Keratinocyte (primary cell): ENCODE measurements at places on chromosomes 6 and 20. TPM values are rescaled to one million over a fixed set of nuclear protein-coding genes. Genes with fewer than 3 reads are reported as not detected.

GRCh38 chr6:2192976-2193375 lies 52.4 kb downstream of the GMDS start:
- no peak for DNase-seq

DNA sequence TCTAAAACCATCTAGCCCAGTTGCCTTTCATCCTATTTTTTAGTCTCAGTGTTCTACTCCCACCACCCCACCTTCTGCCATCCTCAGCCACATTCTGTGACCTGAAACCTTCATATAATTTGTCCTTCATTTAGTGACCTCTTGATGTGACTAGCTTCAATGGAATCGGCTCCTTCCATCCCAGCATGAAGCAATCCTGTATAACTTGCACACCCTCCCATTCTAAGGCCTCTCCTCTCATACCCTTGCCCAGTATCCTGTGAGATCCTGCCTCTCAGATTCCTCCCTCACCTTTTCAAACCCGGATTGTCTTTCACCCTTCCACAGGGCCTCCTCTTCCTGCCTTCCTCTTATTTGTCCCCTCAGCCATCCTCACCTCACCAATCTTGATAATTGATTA lies 3.1 kb downstream of the ZNF76 start:
- no peak for DNase-seq

DNA sequence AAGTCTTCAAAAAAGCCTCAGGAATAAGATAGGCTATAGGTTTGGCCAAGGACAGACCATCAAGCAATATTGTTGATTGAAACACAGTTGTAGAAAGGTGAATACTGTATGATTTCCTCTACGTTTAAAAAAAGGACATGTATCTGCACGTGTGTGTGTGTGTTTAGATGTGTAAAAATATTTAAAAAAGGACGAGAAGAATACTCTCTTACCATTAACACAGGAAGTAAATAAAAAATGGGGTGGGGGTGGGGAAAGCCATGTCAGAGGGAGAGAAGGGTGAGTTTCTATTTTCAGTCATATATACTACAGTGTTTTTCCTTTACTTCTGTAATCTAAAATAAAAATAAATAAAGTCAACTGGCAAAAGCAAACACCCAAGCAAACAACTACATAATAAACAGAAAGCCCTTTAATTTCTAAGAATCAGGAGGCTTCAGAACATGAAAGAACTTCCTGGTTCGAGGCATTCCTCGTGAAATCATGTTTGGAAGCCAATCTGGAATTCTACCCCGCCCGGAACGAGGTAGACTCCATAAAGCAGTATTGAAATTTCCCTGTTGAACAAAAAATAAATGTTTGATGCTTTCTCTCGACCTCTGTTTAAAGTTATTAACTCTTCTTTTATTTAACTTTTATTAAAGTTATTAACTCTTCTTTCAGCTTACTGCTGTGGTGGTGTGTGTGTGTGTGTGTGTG lies 158.1 kb upstream of the ZNF217 start:
- DNase-seq = no peak

DNA sequence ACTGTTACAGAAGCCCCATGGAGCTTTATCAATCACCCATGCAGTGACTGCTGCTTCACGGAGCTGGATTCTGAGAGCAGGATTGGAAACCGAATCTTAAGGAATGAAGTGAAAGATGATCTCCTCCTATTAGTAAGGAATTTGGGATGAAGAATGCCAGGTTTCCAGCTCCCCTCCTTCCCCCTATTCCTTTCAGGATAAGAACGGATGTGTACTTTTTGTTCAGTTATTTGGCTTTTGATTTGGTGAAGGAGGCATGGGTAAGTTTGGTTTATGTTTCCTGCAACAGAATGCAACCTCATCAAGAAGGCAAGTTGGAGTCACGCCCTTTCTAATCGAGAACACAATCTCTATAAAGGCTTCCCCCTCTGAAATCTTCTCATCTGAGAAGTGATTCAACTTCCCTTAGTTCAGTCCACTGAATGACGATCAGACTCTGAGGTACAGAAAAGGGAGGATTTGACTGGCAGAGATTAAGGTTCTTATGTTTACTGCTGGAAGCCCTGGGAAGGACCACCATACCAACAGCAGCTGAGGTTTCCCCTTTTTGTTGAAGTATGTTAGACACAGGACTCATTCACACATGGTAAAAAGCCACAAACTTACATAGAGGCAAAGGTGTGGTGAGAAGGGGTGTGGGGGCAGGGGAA lies 5.5 kb downstream of the ELMO2 start:
- no peak for DNase-seq

- DNase-seq = no peak
These were observed 321.1 kb downstream of the SYNE1 start for GRCh38 chr6:152316024-152316423.

- DNase-seq = no peak
These were observed 13.9 kb upstream of the DACT2 start for GRCh38 chr6:168333491-168333890.

DNA sequence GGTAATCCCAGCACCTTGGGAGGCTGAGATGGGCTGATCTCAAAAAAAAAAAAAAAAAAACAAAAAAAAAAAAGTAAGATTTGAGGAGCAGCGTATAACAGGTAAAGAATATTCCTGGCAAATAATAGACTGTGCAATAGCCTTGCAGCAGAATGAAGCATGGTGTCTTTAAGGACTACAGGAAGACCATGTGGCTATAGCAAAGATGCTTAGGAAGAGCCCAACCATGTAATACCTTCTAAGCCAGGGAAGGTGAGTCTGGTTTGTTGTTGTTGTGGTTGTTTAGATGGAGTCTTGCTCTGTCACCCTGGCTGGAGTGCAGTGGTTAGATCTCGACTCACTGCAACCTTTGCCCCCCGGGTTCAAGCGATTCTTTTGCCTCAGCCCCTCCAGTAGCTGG lies 14.3 kb upstream of the RBM39 start:
- no peak for DNase-seq

DNA sequence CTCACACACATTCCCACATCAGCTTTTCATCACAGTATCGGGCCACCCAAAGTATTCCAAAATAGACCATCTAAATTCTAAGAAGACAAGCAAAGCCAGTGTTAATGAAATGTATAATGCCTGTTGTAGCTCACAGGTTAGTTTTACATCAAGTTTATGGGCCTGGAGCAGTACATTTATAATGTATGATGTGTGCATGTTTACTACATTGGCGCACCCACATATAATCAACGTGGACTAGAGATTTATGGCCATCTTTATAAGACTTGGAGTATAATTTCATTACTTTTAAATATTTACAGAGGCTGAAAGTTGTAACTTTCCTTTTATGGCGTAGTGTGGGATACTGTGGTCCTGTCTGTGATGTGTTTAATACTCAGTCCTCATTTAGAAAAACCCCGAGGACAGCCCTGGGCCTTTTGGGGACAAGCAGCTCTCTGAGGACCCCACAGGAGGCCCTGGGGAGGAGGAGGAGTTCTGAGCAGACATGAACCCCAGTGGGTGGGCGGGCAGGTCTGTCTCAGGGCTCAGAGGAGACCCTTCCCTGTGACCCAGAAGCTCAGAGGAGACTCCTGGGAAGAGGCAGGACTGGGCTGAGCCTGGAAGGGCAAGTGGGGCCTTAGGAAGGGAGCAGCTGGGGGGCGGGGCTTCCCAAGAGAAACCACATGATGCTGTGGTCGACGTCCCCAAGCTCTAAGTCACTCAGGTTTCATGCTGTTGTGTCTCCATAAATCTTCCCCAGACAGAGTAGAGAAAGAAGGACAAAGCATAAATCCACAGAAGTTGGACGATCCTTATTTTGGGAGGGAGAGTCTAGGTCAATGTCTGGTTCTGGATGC lies 232.1 kb downstream of the PREX1 start:
- no peak for DNase-seq

GRCh38 chr6:44349904-44350649 lies 7.6 kb downstream of the SPATS1 start:
- no peak for DNase-seq

DNA sequence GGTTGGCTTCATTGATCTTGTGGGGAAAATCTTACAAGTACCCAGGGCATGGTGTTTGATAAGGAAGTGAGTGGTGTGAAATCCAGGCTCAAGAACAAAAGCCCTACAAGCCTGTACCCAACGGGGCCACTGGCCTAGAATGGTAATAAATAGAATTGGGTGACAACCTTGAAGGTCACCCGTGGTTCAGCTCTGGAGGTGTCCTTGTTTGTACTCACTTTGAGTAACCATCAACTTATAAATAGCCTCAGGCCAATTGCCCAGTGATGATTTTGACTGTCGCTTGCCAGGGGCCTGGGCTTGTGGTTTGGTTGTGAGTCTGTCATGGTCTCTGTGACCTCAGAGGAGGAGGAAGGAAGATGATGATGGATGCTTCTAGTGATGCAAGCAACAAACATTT lies 87.8 kb downstream of the PHACTR3 start:
- DNase-seq = no peak

DNA sequence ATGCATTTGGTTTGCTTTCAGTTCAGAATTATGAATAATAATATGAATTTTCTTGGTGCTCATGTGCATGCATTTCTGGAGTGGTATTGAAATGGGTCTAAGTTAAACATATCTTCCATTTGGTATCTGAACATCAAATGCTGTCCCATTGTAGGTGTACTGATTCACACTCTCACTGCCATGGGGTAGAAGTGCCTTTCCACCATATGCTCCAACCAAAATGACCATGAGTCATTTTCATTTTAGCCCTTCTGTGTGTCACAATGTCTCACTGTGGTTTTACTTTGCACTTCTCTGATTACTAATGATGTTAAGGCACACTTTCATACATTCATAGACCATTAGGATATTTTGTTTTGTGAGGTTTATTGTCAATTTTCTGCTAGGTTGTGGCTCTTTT lies 211.9 kb downstream of the HAO1 start:
- DNase-seq = no peak

DNA sequence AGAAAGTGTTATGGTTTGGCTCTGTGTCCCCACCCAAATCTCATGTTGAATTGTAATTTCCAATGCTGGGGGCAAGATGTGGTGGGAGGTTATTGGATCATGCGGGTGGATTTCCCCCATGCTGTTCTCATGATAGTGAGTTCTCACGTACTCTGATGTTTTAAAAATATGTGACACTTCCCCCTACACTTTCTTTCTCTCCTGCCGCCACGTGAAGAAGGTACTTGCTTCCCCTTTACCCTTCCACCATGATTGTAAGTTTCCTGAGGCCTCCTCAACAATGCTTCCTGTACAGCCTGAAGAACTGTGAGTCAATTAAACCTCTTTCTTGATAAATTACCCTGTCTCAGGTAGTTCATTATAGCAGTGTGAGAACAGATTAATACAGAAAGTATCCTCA lies 150.8 kb downstream of the TMEM200A start:
- DNase-seq = no peak

DNA sequence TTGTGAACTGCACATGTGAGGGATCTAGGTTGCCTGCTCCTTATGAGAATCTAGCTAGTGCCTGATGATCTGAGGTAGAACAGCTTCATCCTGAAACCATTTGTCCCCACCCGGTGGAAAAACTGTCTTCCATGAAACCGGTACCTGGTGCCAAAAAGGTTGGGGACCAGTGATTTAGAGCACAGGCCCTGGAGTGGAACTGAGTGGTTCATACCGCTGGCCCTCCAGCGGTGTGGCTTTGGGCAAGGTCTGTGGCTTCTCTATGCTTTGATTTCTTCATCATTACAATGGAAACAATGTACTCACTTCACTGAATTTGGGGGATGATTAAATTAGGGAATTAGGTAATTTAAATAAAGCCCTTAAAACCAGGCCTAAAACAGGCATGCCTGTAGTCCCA lies 36.3 kb downstream of the CD164 start:
- no peak for DNase-seq

GRCh38 chr6:140485740-140486449 lies 1111.4 kb upstream of the CITED2 start:
- no peak for DNase-seq

DNA sequence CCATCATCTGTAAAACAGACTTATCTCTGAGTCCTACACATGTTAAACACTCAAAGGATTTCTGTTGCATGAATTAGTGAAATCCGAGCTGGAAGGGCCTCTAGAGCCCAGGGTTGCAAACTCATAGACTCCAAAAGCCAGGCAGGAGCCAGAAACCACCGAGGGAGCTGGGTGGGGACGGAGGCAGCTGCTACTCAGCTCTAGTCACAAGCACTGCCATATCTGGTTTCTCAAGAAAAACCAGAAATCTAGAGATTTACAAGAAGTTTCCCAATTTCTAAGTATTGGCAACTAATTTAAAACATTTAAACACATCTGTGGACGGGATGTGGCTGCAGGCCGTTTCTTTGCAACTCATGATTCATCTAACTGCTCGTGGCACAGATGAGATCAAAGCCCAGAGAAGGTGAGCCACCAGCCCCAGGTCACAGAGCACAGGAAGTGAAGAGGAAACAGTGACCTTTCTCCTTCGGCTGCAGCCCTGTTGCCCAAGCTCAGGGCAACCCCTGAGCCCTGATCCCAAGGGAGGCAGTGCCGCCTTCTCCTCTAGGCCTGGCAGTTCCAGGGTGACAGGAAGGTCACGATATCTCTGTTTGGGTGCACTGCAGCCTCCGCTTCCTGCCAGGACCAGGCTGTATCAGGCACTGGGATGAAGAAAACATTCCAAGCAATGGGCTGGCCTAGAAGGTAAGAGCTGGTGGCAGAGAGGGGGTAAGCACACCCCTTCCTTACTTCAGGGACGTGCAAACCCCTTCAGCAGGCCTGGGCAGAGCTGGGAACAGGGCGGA lies 26.4 kb upstream of the PTGIS start:
- no peak for DNase-seq

DNA sequence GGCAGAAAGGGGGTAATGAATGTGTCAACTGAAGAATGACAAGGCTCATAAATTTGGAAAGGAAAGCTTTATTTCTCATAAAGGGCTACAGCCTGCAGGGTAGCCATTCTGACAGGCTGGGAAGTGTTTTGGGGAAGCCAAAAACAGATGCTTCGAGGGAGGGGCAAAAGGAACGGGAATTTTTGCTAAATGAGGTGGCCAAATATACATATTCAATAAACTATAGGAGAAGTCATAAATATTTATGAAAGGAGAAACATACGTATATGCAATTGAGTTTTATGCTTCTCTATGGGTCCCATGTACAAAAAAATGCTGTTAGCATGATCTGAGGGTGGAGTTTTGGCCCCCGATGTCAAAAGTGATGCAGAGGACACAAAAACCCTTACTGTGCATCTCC lies 180.7 kb downstream of the FNDC1 start:
- no peak for DNase-seq

GRCh38 chr20:58891718-58892140 lies 39.2 kb downstream of the GNAS start:
- DNase-seq = no peak

GRCh38 chr20:308427-309038 lies 11.2 kb downstream of the ZCCHC3 start:
- peak; percentile 88 for DNase-seq

Gene USP49
- polyA plus RNA-seq = 1.0 to 3.2 TPM (median 2.3 TPM) in 3 replicates

Gene MOG
- polyA plus RNA-seq = not detected in 3 replicates

Gene MACROD2
- polyA plus RNA-seq = 0.49 to 0.71 TPM (median 0.52 TPM) in 3 replicates

Gene OPRM1
- not detected in 3 replicates for polyA plus RNA-seq

Gene PXMP4
- polyA plus RNA-seq = 3.2 to 6.3 TPM (median 6.1 TPM) in 3 replicates

Gene PKHD1
- polyA plus RNA-seq = under 0.01 to 0.01 TPM (median 0.01 TPM) in 3 replicates

Gene TTK
- 2.0 to 15.3 TPM (median 7.9 TPM) in 3 replicates for polyA plus RNA-seq

Gene FRK
- 1.9 to 2.4 TPM (median 2.4 TPM) in 3 replicates for polyA plus RNA-seq

Gene OR2J3
- polyA plus RNA-seq = not detected in 3 replicates

Gene RNF217
- 40.4 to 47.3 TPM (median 44.0 TPM) in 3 replicates for polyA plus RNA-seq

Gene DOK5
- polyA plus RNA-seq = not detected in 3 replicates
